Omental fat pad (tissue), 4 donors: ENCODE measurements at places on chromosomes 12 and 14. TPM values are rescaled to one million over a fixed set of nuclear protein-coding genes. Genes with fewer than 3 reads are reported as not detected.

GRCh38 chr12:106139422-106140171, 843 bp upstream of the NUAK1 start:
- DNase-seq = no peak

The KLRC1 gene
- total RNA-seq = 0.48 TPM

GRCh38 chr12:27012982-27013255, 1.3 kb downstream of the TM7SF3 start:
- no peak for DNase-seq

DNA sequence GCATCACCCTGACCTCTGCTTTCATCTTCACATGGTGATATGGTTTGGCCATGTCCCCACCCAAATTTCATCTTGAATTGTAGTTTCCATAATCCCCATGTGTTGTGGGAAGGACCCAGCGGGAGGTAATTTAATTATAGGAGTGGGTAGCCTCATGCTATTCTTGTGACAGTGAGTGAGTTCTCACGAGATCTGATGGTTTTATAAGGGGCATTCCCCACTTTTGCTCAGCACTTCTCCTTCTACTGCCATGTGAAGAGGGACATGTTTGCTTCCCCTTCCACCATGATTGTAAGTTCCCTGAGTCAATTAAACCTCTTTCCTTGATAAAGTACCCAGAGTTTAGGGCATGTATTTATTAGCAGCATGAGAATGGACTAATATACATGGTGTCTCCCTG, 38.2 kb downstream of the TMBIM6 start:
- no peak for DNase-seq

GRCh38 chr12:89468648-89469326, 55.8 kb downstream of the GALNT4 start:
- DNase-seq = no peak

DNA sequence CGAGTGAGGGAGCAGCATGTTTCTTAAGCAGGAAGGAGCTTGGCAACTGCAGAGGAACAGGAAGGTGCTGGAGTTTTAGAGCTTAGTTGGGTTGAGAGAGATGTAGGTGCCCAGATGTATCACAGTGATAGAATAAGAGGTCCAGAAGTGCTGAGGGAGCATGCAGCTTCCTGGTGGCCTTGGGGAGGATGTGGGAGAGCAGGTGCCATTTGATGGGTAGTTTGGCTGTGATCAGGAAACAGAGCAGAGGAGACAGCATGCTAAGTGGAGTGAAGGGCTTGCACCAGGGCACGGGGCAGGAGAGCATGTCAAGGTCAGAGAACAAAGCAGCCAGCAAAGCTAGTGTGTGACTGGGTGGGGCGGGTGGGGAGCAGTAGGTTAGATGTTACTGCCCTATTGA, 74.8 kb downstream of the PAPOLA start:
- DNase-seq = no peak

DNA sequence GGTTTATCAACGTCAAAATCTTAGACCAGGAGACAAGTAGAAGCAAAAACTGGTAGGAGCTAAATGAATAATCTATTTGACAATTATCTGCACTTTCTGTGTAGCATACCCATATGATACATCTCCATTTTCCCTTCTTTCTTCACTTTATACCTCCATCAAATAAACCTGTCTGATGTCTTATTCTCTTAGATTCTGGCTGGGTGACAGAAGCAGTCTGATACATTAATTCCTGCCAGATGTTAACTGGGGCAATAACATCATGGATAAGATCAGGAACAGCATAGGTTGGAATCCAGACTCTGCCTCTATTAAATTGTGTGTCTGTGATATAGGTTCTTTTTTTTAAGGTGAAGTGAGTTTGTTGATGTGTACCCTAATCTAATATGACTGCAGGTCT, 11.7 kb upstream of the RERG start:
- no peak for DNase-seq

The BMAL2 gene
- 1.2 TPM for total RNA-seq

GRCh38 chr14:68527329-68527851, 265.5 kb downstream of the ZFP36L1 start:
- DNase-seq = no peak

DNA sequence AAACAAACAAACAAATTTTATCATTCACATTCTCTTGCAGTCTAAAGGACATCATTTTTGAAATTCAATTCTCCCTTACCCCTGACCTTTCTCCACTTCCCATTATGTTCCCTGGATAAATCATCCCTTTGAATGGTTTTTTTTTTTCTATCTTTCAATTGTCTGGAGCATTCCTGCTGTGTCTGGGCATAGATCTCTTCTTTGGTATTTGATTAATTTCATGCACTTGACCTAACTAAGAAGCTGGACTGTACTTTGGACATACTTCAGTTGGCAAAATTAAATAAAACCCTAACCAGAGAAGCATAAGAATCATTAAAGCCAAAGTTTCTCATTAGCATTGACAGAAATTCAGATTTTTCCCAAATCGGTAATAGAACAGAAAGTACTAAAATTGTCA, 163.6 kb upstream of the BMP4 start:
- DNase-seq = no peak

- DNase-seq = no peak
Observed at GRCh38 chr14:62632771-62633170, 412.5 kb downstream of the KCNH5 start.

DNA sequence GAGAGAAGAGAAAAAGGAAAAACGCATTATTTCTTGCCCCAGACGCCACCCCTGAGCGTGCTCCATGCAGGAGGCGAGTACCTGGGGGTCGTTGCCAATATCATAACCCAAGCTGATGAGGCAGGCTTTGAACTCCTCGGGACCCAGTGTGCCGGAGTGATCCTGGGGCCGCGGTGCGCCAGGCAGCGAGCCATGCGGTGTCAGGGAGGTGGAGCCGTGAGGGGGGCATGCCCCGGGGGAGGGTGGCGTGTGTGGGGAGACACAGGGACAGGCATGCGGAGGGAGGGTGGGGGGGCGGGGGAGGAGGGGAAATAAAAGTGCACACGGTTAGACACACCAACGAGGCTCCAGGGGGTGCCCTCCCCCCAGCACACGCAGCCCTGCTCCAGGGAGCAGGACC, 86.0 kb upstream of the ZFP36L1 start:
- DNase-seq = no peak

The MAP3K9 gene
- 0.32 TPM for total RNA-seq

The TOMM20L gene
- total RNA-seq = not detected

GRCh38 chr12:31524791-31525495, 66.0 kb downstream of the DENND5B start:
- DNase-seq = no peak

DNA sequence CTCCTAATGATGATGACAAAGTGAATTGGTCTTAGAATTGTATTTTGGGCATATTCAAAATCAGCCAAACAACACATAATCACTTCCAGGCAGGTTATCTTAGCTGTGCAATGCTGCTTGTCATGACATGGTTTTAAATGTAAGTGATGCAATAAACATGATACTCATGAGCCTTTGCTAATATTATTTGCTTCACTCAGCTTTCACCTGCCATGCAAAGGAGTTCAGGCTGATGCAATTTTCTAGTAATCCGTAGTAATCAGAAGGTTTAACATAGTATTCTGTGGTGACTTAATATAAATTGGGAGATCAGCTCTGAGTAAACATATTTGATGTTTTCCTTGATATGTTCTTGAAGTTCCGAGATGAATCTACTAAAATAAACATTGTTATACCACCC, 29.1 kb downstream of the TMEM260 start:
- no peak for DNase-seq

GRCh38 chr12:19248929-19249602, 119.5 kb downstream of the PLEKHA5 start:
- no peak for DNase-seq

The BBOF1 gene
- 5.5 TPM for total RNA-seq
